WTC11 (cell line): ENCODE measurements at places on chromosomes 4 and X. TPM values are rescaled to one million over a fixed set of nuclear protein-coding genes. Genes with fewer than 3 reads are reported as not detected.
A peak's percentile ranks its signal among the peaks of the same experiment; 100 is the strongest.

GDPD2 gene
- total RNA-seq = 7.0 to 9.3 TPM (median 8.8 TPM) in 3 replicates

CFAP47 gene
- total RNA-seq = 0.07 TPM in 1 of 3 replicates, not detected in the others

ASB12 gene
- 0.60 to 1.4 TPM (median 0.80 TPM) in 3 replicates for total RNA-seq

CBLL2 gene
- not detected in 3 replicates for total RNA-seq

NEXMIF gene
- total RNA-seq = 0.57 to 0.94 TPM (median 0.66 TPM) in 3 replicates

CC2D2A gene
- total RNA-seq = 10.2 to 11.9 TPM (median 11.7 TPM) in 3 replicates

SMIM43 gene
- total RNA-seq = 0.25 to 0.33 TPM (median 0.25 TPM) in 3 replicates

MSANTD1 gene
- 0.98 to 1.1 TPM (median 0.99 TPM) in 3 replicates for total RNA-seq

DNA sequence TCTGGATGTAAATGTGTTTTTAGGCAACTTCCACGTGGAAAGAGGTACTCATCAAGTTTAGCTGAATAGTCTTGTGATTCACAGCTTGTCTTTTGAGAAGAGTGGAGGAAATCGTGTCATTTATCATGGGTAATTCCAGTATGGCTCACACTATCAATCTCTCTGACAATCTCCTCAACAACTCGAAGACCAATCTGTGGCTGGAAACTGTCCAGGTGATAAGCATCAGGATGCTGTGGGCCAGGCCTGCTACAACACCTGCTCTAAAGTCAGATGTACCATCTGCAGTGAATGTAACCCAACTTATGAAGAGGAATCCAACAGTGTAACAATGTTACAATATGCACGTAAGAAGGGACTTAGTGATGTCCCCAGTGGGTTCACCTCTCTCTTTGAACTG lies 132.1 kb upstream of the GK2 start:
- H3K4me1 ChIP-seq = peaks cover 7% of the 10 kb centered on the region
- H3K27me3 ChIP-seq = no peaks in the 10 kb centered on the region; the same call in 1 of the 2 replicates
- DNase-seq = no peak
- no peak overlapping the region for H3K4me3 ChIP-seq
- no peak overlapping the region for H3K27ac ChIP-seq

GRCh38 chrX:37287741-37288444 lies 61.3 kb upstream of the PRRG1 start:
- no peak overlapping the region for H3K4me3 ChIP-seq
- DNase-seq = no peak
- H3K4me1 ChIP-seq = no peaks in the 10 kb centered on the region
- no peaks in the 10 kb centered on the region for H3K36me3 ChIP-seq
- no peaks in the 10 kb centered on the region for H3K27me3 ChIP-seq

- no peak overlapping the region for H3K4me3 ChIP-seq
- no peaks in the 10 kb centered on the region for H3K36me3 ChIP-seq
- no peaks in the 10 kb centered on the region for H3K4me1 ChIP-seq
- H3K27ac ChIP-seq = no peak overlapping the region
- DNase-seq = no peak
Measured at GRCh38 chr4:95446173-95446572, 102.6 kb downstream of the UNC5C start.

DNA sequence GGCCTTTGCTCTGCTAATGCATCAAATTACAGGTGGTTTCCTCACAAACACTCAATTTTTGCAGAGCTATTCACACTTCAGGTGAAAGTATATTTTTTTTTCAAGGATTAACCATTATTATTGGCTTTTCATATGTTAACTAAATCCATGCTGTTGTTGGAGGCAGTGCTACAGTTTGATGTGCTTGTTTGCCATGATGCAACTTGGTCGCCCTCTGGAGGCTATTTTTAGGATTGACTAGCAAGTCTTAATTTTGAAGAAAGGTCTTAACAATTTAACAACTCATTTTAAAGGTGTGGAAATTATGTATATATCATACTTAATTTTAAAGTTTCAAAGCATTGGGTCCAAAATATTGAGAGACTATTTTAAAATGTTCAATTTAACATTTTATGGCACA lies 168.8 kb upstream of the FAM47A start:
- no peaks in the 10 kb centered on the region for H3K36me3 ChIP-seq
- peak; percentile 16 for DNase-seq
- H3K27me3 ChIP-seq = peaks cover 26% of the 10 kb centered on the region
- H3K4me3 ChIP-seq = no peak overlapping the region
- H3K4me1 ChIP-seq = peaks cover 7% of the 10 kb centered on the region; the same call in 1 of the 2 replicates

DNA sequence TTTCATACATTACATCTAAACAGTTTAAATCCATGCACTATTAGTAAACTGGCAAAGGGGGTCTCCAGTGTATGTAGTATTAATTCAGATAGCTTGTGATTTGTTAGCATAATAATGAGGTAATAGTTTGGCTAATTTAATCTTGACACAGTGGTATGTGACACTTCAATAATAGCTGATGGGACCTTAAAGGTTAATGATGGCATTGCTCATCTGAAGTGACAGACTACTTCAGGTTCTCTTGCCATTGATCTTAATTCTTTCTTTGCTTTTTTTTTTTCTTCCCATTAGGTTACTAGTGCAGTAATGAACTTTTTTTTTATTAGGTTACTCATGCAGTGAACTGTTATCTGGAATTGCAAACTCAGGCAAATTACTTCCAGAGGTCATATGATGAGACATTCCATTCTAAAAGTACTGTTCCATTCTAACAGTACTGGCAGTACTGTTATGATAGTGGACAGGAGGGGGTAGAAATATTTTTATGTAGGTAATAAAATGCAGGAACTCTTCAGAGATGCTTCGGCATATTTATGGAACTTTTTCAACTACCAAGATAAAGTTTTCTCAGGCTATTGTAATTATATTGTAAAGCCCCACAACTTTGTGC lies 911.3 kb upstream of the LCORL start:
- no peaks in the 10 kb centered on the region for H3K27me3 ChIP-seq
- H3K36me3 ChIP-seq = no peaks in the 10 kb centered on the region
- H3K4me1 ChIP-seq = peaks cover 25% of the 10 kb centered on the region
- DNase-seq = no peak
- H3K4me3 ChIP-seq = no peak overlapping the region

GRCh38 chr4:4853371-4853823 lies 6.1 kb upstream of the MSX1 start:
- peak overlapping the region; percentile 65 for H3K4me3 ChIP-seq
- peak; percentile 13 for DNase-seq
- no peaks in the 10 kb centered on the region for H3K36me3 ChIP-seq
- peaks cover 40% of the 10 kb centered on the region for H3K4me1 ChIP-seq
- peaks cover 100% of the 10 kb centered on the region for H3K27me3 ChIP-seq
- H3K27ac ChIP-seq = no peak overlapping the region

GRCh38 chr4:80452768-80453167 lies 117.2 kb downstream of the CFAP299 start:
- no peak overlapping the region for H3K4me3 ChIP-seq
- no peak for DNase-seq

GRCh38 chr4:124786634-124787033 lies 74.1 kb upstream of the ANKRD50 start:
- peaks cover 14% of the 10 kb centered on the region for H3K4me1 ChIP-seq
- no peak overlapping the region for H3K27ac ChIP-seq
- no peaks in the 10 kb centered on the region for H3K27me3 ChIP-seq
- H3K4me3 ChIP-seq = no peak overlapping the region
- DNase-seq = no peak

DNA sequence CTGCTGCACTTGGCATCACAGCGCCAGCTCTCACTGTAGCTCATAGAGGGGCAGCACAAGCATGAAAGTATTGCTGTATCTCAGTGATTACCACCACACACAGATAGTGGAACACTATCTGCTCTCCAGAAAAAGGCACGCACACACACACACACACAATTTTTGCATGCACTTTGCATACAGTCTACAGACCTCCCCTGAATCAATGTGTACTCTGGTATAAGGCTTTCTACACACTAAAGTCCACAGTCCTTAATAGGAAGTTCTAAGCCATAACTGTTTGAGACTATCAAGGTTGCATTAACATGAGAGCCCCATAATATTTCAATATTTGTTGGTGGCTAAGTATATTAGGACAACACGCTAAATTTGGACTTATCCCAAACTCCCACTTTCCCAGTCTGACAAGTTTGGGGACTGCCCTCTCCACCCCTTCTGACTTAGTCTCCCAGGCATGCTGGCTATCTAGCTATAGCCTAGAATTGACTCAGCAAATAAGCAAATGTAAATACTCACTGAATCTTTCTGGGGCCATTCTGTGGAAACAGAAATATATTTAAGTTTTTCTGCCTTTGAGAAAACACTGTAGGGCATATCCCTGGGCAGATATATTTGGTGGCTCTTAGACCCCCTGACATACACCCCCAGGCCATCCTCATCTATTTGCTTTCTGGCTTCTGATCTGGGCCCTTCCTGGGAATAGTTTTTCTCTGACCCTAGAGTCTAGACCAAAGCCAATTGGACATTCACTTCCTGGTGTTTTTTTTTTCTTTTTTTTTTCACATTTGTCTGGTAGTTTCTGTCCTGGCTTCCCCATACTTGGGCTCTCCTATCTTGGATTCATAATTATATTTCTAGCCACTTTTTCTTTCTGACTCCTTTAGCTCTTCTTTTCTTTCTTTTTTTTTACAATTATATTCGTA lies 36.4 kb upstream of the CT47C1 start:
- peaks cover 7% of the 10 kb centered on the region for H3K36me3 ChIP-seq
- peaks cover 3% of the 10 kb centered on the region; the same call in 1 of the 2 replicates for H3K27me3 ChIP-seq
- no peak overlapping the region for H3K27ac ChIP-seq
- H3K4me3 ChIP-seq = no peak overlapping the region
- H3K4me1 ChIP-seq = peaks cover 4% of the 10 kb centered on the region; the same call in 1 of the 2 replicates
- DNase-seq = no peak

- no peak overlapping the region for H3K4me3 ChIP-seq
- H3K27me3 ChIP-seq = peaks cover 73% of the 10 kb centered on the region
- H3K4me1 ChIP-seq = peaks cover 20% of the 10 kb centered on the region
Measured at GRCh38 chr4:120007191-120007871, 59.3 kb downstream of the MAD2L1 start.

DNA sequence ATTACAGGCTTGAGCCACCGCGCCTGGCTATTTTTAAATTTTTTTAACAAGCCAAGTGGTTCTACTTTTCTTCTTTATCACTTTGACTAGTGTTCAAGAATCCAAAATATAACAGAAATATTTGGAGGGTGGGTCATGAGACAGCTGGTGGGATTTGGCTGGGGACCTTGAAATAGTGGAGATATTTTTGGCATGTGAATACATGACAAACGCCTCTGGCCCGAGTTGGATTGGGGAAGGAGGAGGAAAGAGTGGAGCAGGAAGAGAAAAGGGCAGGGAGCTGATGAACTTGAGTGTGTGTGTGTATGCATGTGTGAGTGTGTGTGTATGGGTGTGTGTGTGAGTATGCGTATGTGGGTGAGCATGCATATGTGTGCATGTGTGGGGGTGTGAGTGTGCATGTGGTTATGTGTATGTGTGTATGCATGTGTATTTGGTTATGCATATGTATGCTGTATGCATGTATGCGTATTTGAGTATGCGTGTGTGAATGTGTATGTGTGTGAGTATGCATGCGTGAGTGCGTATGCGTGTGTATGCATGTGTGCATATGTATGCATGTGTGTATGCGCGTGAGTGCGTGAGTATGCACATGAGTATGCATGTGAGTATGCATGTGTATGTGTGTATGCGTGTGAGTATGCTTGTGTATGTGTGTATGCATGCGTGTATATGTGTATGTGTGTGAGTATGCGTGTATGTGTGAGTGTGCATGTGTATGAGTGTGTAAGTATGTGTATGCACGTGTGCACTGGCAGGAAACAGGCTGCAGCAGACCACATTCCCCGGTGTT lies 49.6 kb downstream of the JADE1 start:
- H3K27me3 ChIP-seq = no peaks in the 10 kb centered on the region
- peaks cover 97% of the 10 kb centered on the region for H3K36me3 ChIP-seq
- peaks cover 41% of the 10 kb centered on the region for H3K4me1 ChIP-seq
- peak overlapping the region; percentile 75 for H3K27ac ChIP-seq
- no peak for DNase-seq
- H3K4me3 ChIP-seq = no peak overlapping the region

DNA sequence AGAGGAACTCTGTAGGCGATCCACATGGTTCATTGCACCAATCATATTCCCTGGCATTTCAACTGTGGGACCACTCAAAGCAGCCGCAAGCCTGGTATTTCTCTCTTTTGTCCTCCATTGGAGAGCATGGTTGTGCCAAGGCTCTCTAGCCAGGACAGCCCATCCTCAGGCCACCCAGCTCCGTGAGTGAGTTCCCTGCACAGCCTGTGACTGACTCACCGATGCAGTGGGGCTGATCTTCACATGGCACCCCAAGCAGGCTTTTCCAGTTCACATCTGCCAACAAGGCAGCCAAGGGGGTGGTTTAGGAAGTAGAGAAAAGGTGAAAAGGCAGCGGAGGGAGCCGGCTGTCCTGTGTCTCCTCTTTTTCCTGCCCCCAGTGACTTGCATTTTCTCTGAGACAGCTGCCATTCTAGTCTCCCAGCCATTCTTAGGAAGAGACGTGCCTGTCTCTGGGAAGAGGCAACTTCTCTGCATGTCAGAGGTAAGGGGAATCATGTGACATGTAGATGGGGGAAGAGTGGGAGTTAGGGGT lies 69.2 kb downstream of the MID1IP1 start:
- H3K4me1 ChIP-seq = peaks cover 72% of the 10 kb centered on the region
- H3K36me3 ChIP-seq = no peaks in the 10 kb centered on the region
- peak overlapping the region; percentile 58 for H3K4me3 ChIP-seq
- peak overlapping the region; percentile 99 for H3K27ac ChIP-seq

DNA sequence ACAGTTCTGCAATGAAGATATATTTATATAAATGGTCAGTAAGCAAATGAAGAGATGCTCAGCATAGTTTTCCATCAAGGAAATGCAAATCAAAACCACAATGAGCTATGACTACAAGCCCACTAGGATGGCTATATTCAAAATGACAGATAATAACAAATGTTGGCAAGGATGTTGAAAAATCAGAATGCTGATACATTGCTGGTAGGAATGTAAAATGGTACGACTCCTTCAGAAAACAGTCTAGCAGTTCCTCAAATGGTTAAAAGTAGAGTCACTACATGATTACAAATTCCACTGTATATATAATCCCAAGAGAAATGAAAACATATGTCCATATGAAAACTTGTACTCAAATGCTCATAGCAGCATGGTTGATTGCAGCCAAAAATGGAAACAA lies 425.0 kb upstream of the ATOH1 start:
- peaks cover 27% of the 10 kb centered on the region for H3K4me1 ChIP-seq
- H3K27ac ChIP-seq = no peak overlapping the region
- no peaks in the 10 kb centered on the region for H3K36me3 ChIP-seq
- no peak overlapping the region for H3K4me3 ChIP-seq
- DNase-seq = no peak
- peaks cover 56% of the 10 kb centered on the region for H3K27me3 ChIP-seq
